ENCODE measurements at places on chromosomes 2 and 18.

GRCh38 chr2:114714313-114714712 is 271.9 kb downstream of the DPP10 start:
- no peak for DNase-seq

DNA sequence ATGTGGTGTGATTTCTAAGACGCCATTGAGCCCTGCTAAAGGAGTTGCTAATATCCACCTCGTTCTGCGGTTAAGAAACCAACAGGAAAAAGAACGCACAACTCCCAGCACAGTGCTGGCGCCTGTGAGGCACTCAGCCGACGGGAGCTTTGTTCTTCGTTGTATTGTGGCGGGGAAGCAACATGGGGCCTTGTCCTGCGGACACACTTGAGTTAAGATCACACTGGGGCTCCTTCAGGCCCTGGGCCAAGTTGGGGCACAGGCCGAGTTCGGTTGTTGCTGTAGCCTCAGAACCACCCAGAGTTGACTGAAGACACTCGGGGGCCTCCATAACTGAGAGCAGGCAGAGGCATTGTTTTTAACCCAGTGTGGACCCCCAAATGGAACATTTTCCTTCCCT is 30.6 kb upstream of the CD8A start:
- DNase-seq = no peak

DNA sequence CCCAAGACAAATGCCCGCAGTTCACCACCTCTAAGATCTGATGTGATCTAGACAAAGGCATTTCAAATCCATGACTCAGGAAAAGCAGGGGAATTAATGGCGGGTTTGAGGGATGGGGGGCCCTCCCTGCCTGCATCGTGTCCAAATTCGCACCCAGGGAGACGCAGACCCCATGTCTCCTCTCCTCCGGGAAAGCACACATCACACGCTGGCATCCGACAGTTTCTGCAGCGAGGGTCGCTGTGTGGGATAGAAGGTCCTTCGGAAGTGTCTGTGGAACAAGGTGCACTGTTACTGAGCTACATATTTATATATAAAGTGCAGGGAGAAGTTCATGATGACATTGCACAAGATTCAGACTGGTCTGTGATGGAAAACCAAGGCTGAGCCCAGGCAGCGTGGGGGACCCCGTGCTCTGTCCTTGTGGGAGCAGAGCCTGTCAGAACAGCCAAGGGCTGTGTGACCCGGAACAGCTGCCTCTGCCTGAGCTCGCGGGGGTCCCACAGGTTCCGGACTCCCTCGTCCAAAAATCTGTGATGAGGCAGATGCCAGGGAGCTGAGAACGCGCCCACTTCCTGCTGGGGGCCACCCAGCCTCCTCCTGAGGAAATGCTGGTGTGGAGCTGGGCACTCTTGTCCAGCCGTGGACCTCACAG is 82.3 kb upstream of the CTDP1 start:
- no peak for DNase-seq

DNA sequence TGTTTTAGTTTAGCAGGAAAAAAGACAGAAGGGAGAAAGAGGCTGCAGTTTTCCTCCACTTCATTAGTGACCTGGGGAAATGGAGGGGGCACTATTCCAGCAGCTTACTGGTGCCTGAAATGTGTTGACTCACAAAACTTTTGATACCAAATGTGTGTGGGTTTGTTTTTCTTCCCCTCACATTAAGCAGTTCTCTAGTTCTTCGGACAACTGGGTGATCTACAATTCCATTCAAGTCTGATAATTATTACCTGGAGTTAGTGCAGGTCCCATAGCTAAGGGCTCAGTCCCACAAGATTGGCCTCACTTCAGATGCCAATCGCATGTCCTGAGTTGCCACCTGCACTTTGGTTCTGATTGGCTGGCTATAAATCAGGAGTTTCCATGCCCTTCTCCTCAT is 28.4 kb downstream of the PMAIP1 start:
- DNase-seq = no peak

GRCh38 chr2:102070058-102070642 is 72.4 kb upstream of the IL1R1 start:
- no peak for DNase-seq

- no peak for DNase-seq
Measured at GRCh38 chr2:7672027-7672684, 754.9 kb downstream of the RNF144A start.

DNA sequence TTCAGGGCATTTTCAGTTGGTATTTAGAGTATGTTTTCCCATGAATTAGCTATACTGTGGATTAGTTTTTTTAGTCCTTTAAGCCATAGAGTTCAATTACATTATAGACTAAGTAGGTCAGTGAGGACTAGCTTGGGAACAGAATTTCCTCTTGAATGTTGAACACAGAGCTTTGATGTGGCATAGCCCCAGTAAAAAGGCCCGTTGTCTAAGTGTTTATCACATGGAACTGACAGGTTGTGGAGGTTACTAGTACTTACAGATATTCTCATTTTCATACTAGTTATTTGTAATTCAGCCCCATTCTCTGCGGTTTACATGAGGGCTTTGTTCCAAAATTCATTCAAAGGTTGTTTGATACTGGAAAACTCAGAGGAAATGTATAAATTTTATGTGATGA is 6.2 kb downstream of the INSIG2 start:
- DNase-seq = no peak

DNA sequence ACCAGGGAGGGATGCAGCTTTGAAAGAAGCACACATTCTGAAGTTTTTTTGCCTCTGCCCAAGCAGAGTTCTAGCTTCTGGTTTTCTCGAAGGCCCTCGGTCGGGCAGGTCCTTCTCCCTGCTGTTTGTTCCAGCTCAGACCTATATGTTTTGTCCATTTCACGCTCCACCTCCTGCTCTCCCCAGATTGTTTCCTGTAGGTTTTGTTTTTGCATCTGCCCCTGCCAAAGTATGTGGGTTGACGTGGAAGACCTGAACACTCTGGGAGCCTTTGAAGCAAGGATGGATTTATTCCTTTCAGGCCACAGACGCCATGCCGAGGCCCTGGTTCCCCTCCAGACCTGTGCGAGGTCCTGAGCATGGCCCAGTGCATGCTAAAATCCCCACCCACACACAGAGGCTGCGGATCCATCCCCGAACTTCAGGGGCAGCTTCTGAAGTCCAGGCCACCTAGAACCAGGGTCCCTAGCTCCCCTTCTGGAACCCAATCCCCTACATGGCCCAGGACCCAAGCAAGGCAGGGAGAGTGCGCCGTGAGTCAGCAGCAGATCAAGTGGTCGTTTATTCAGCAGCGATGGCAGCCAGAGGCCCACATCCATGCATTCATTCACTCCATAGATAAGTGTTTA is 205.4 kb downstream of the KLHL29 start:
- no peak for DNase-seq

DNA sequence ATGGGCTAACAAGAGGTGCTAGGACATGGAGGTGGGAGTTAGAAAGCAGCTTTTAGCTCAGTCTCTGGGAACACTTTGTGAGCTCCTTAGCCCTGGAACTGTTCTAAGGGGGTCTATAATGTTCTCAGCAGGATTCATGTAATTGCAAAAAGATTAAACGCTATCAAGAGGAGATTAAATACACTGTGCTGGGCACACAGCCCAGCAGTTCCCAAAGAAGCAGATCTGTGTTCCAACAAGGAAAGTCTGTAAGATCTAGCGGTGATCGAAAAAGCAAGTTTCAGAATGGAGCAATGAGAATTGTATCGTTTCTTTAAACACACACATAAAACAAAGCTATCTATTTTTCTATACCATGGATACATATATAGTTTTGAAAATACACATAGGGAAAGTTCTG is 2.4 kb upstream of the ARID5A start:
- DNase-seq = no peak

DNA sequence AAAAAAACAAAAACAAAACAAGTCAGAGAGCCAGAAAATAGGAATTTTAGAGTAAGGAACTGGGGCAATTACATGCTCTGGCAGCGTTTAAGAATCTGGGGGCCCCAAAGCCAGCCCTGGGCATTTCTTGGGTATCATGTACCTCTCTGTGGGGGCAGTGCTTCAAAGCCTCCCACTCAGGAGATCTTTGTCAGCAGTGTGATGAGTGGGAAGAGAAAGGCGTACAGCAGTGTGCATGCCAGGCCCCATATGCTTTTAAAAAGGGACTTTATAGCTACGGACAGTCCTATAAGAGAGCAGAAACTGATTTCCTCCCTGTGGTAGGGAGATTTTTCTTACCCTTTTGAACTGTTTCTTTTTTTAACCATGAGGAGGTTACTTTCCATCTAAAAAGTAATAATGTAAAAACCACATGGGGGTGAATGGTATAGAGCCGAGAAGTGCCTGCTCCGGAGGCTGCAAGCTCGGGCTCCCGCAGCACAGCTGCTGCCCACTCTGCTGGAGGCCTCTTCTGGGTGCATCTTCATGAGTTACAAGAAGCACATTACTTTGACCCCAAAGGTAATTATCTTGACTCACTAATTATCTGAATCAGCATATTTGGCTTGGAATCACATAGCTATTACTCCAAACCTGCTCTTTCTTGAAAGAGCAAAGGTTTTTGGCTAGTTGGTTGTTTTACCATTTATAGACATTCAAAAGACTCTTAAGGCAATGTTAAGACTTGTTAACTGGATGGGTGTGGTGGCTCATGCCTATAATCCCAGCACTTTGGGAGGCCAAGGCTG is 46.4 kb downstream of the PROC start:
- DNase-seq = no peak

GRCh38 chr2:47508641-47509040 is 105.7 kb downstream of the MSH2 start:
- DNase-seq = no peak

- DNase-seq = no peak
Measured at GRCh38 chr2:36473230-36473629, 117.7 kb downstream of the CRIM1 start.

DNA sequence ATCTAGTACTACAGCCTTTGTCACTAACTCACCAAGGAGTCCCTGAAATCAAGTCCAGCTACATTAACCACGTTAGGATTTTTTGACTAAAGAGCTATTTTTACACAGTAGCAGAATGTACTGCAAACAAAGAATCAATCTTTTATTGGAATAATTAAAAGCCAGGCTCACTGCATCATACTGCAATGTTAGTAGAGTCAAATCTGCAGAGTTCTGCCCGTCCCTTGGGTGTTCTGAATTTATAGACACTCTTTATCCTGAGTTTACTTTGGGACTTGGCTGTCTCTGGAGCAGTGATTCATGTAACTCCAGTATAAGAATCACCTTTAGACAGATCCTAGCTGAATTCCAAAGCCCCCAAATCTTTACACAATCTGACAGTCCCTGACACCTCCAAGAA is 127.9 kb upstream of the THSD7B start:
- no peak for DNase-seq

DNA sequence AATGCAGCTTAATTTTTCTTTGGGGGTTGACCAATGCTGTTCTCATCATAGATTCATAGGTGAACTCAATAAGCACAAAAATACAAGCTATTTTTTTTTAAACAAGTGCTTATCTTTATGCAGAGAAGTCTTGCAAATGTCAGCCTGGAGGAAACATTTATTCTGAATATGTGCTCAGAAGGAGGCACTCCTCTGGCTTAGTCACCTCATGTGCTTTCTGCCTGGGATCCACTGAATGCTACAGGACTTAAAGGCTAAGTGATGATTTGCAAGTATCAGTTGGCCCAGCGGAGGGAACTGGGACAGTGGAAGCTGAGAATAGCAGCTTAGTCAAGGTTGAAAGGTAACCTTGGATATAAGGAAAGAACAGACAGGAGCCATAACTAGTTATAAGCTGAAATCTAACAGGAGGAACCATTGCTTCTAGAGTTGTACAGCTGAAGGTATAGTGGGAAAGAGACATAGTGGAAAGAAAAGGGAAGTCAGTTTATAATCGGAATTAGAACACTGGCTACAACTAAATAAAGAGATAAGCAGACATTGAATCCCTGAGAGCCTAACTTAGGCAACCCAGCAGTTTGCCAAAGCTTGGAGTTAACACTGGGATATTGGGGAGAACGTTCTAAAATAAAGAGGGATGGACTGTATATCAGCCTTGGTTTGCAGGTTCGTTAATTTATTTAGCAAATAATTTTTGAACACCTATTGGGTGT is 488.7 kb downstream of the SUCLG1 start:
- no peak for DNase-seq

- no peak for DNase-seq
Measured at GRCh38 chr18:47791461-47791985, 138.9 kb downstream of the SMAD2 start.

DNA sequence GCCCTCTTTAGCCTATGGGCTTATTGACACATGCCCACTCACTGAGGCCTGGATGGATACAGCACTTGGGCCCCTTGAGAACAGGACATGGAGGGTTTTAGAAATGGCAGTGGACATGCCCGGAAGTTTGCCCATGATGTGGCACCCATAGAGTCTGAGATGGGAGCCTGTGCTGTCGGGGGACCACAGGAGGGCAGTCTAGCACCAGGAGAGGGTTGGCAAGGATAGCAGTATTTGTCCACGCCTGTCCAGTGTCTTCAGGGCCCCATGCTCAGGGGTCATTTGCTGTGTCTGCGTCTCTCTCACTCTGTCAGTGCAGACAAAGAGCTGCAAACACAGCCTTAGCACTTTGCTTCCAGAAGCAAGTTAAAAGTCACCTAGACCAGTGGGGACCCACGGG is 48.7 kb downstream of the IL1RL2 start:
- no peak for DNase-seq

DNA sequence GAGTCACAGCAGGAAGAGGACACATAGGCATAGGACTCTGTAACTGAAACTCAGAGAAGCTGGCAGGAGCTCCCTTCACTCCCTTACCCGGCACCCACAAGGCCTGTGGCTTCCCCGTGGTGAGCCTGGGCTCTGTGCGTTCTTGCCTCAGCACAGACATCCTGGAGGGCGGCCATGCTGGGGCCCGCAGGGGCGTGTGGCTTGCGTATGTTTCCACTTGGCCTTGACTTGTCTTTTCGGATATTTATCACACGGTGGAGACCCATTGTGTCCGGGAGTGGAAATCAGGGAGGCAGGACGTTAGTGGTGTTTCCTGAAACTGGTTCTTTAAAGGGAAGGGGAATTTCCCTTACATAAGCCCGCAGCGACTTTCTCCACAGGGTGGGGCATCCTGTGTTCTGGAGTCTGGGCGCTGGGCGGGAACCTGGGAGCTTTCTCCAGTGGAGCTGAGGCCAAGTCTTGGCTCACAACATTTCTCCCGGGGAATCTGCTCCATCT is 49.9 kb upstream of the EML6 start:
- no peak for DNase-seq

GRCh38 chr2:15800495-15801329 is 139.6 kb upstream of the MYCN start:
- no peak for DNase-seq

DNA sequence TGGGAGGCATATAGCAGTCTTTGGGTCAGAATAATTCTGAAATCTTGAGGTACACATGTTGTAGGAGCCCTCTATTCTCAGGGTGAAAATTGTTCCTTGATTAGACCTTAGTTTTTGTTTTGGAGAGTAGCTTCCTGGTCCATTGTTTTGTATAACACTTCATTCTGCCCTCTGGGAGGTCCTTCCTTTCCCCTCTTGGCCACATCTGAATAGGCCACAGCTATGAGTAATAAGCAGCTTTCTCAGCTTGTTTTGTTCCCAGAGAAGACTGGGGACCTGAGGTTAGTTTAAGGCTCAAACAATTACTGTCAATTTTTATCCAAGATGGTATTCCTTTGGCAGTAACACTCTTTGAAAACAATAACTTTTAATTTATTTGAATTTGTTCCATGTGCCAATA is 72.6 kb upstream of the NOL4 start:
- DNase-seq = no peak

- no peak for DNase-seq
Measured at GRCh38 chr18:27276886-27277285, 91.8 kb upstream of the CHST9 start.

- no peak for DNase-seq
Measured at GRCh38 chr2:80395251-80395650, 90.7 kb upstream of the LRRTM1 start.

- DNase-seq = no peak
Measured at GRCh38 chr2:88082781-88083180, 15.2 kb downstream of the SMYD1 start.
